ENCODE measurements at places on chromosomes 2 and 18. TPM values are rescaled to one million over a fixed set of nuclear protein-coding genes. Genes with fewer than 3 reads are reported as not detected.

SERPINB7 gene
- total RNA-seq = not detected

DNA sequence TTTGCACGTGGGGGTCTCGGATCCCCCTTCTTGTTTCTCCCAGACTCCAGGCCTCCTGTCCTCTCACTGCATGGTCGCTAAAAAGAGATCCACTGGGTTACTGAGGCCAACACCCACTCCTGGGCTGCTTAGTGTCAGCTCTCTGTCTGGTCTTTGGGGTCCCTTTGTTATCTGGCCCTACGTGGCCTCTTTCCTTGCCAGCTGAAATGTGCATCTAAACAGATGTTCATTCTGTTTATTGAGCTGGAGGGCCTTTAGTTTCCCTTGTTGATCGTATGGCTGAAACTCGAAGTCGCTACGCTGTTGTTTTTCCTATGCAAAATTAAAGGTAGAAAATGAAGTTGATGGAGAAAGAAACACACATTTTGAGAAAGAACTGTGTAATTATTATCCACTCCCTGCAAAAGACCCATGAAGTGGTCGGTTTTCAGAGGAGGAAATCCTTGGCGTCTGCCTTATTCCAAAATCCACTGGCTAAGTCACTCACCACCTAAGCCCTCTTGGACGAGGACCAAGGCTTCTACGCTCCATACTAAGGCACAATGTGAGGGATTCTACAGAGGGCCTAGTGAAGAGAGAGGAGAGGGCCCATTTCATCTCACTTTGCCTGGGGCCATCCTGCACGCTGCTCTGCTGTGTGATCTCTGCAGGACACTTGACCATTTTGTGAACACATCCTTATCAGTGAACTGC lies 105.3 kb downstream of the GLI2 start:
- H3K27ac ChIP-seq = no peak overlapping the region
- H3K36me3 ChIP-seq = no peaks in the 10 kb centered on the region
- no peak overlapping the region for H3K4me3 ChIP-seq
- no peaks in the 10 kb centered on the region for H3K27me3 ChIP-seq

DNA sequence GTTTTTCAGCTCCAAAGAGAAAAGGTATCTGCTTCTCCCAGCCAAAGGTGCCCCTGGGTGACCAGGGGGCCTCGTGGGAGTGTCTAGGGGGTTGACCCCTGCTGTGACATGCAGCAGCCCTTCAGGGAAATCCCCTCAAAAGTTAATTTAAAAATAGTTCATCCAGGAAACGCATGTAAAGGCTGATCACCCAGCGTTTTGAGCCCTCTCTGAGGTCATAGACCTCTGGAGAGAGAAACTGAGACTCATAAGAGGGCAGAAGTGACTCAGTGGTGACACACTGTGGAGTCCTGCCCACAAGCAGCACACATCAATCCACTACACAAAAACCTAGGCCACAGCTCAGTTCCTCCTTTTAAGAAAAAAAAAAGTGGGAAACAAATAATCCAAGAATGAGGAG lies 11.9 kb downstream of the GAL3ST2 start:
- H3K4me1 ChIP-seq = no peaks in the 10 kb centered on the region
- no peaks in the 10 kb centered on the region for H3K36me3 ChIP-seq
- H3K27ac ChIP-seq = no peak overlapping the region
- no peak overlapping the region for H3K4me3 ChIP-seq
- no peaks in the 10 kb centered on the region for H3K27me3 ChIP-seq

GRCh38 chr2:41718705-41719104 lies 329.1 kb upstream of the PKDCC start:
- no peak for DNase-seq
- H3K27ac ChIP-seq = no peak overlapping the region
- H3K27me3 ChIP-seq = no peaks in the 10 kb centered on the region
- H3K4me1 ChIP-seq = peaks cover 7% of the 10 kb centered on the region
- no peak overlapping the region for H3K4me3 ChIP-seq

- H3K36me3 ChIP-seq = peaks cover 34% of the 10 kb centered on the region
- DNase-seq = no peak
- H3K4me1 ChIP-seq = no peaks in the 10 kb centered on the region
- no peak overlapping the region for H3K4me3 ChIP-seq
Observed at GRCh38 chr2:96296925-96297324, 8.4 kb downstream of the SNRNP200 start.
